ENCODE measurements at places on chromosomes 7 and 10.

DNA sequence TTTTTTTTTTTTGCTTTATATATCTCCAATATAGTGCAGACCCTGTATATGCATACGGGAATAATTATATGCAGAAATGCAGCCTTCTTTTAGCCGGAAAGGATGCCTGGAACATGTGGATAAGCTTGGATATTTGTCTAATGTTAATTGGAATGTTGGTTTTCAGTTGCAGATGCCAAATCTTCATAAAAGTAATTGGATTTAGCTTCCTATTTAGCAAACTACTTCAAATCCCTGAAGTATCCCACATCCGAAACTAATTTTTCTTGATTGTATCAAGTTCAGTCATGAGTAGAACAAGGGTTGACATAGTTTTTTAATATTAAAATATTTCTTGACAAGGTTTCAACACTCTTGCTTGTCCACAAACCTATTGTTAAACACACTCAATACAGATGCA lies 281.7 kb downstream of the BBS9 start:
- DNase-seq = no peak

DNA sequence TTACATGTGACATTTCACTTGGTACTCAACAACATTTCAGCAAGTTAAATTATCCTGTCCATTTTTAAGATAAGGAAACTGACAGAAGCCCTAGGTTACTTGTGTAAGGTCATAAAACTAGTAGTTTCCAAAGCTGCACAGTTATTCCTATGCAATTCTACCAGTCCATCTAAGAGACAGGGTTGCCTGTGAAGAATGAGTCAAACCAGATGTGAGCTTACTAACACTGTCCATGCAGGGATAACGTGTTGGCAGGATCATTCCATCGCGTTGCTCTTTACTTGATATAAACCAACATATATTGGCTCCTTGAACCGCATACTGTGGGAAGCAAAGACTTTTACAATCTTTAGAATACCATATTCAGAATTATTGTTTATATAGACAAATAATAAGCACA lies 280.9 kb upstream of the HGF start:
- DNase-seq = no peak

- no peak for DNase-seq
These were observed 182.0 kb downstream of the REEP3 start for GRCh38 chr10:63703113-63703670.

GRCh38 chr10:87921931-87922688 lies 58.7 kb downstream of the PTEN start:
- no peak for DNase-seq

DNA sequence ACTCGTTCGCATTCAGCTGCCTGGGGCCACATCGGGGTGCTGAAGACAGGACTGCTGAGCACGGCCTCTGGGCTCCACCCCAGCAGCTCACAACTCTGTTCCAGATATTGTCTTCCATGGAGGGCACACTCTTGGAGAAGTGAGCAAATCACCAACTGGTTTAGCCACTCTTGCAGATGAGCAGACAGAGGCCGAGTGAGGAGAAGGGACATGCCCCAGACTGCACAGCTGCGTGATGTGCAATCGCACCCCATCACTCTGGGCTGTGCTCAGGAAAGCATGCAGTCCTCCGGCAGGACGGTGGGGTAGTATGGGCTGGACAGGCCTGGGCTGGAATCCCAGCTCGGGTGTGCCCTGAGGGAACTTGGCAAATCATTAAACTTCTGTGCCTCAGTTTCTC lies 111.6 kb downstream of the FAM53B start:
- no peak for DNase-seq

GRCh38 chr7:154232700-154233099 lies 180.5 kb downstream of the DPP6 start:
- no peak for DNase-seq

GRCh38 chr10:16856567-16856966 lies 39.3 kb upstream of the RSU1 start:
- DNase-seq = no peak

DNA sequence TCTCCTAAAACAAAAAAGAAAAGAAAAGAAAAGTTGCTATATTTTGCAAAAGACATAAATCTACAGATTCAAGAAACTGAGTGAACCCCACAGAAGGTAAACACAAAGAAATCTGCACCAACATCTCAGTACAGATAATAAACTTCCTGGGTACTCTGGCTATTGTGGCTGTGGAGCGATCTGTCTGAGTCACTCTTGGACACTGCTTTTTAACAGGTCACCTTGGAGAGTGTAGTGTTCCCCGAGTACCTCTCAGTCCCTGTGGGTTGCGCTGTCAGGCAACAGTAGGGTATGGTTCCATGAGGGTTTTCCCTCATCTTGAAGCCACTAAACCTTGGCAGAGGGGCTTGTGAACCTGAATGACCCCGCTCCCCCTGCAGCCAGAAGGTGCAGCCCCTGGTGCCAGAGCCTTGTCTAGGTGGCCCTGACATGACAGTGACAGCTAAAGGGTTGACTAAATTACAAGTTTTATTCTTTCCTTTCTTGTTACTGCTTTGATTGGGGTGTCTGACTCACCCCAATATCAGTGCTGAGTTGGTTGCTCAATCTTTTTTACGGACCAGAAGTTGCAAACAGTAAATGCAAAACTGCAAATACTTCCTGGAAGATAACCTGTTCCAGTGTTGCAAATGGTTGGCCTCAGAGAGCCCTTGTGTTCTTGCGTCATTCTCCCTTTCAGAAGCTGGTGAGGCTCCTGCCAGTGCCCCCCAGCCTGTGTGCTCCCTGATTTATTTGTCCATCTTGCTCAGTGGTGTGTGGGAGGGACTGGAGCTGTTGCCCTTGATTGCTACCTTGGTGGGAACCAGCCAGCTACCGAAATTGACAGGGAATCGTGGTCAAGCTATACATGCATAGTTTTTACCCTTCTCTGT lies 30.6 kb downstream of the POR start:
- no peak for DNase-seq

DNA sequence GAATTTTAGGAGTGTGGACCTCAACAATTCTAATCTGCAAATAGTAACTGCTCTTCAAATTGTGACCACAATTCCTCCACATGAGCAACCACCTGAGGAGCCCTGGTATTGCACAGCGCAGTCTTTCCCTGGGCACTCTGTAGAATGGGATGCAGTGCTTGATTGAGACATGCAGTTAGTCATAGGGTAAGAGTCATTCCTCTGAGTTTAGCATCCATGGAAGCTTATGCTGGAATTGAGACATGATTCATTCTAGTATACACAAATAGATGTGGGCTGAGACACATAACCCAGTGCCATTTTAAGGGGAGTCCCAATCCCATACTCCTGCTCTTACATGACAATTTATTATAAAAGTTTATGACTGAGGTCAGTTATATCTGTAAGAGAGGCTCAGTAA lies 582.3 kb upstream of the CNTNAP2 start:
- DNase-seq = no peak

- no peak for DNase-seq
These were observed 39.8 kb downstream of the CFAP58 start for GRCh38 chr10:104393387-104393786.

DNA sequence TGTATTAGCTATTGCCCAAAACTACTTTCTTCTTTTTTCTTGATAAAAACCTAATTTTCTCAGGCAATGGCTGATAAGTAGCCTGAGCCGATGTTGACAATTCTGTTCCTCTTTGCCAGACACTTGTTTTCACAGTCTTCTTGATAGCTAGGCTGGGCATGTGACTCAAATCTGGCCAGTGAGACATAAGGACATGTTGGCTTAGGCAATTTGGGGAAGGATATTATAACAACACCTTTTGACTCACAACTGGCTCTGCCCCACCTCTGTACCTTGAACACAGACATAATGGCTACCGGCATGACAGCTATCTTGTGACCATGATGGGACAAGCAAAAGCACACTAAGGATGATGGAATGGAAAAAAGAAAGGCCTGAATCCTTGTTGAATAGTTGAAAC lies 72.9 kb upstream of the GPR22 start:
- DNase-seq = no peak

DNA sequence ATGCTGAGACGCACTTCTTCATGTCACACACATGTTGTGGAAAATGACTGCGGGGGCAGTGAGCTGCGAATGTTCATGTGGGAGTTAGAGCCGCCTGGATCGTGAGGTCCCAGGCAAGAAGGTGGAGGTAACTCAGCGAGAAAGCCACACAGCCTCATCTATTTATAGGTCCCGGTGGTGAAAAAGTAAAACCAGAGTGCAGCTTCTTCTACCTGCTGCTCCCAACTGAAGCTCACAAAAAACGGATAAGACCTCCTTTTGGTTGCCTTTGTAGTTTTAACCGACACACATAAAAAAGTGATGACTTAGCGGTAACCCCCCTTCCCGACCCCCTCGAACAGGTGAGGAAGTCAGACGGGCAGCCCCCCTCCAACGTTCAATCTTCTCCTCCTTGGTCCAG lies 276.9 kb downstream of the GATA3 start:
- DNase-seq = no peak

- DNase-seq = no peak
These were observed 5.4 kb upstream of the PRF1 start for GRCh38 chr10:70607936-70608335.

DNA sequence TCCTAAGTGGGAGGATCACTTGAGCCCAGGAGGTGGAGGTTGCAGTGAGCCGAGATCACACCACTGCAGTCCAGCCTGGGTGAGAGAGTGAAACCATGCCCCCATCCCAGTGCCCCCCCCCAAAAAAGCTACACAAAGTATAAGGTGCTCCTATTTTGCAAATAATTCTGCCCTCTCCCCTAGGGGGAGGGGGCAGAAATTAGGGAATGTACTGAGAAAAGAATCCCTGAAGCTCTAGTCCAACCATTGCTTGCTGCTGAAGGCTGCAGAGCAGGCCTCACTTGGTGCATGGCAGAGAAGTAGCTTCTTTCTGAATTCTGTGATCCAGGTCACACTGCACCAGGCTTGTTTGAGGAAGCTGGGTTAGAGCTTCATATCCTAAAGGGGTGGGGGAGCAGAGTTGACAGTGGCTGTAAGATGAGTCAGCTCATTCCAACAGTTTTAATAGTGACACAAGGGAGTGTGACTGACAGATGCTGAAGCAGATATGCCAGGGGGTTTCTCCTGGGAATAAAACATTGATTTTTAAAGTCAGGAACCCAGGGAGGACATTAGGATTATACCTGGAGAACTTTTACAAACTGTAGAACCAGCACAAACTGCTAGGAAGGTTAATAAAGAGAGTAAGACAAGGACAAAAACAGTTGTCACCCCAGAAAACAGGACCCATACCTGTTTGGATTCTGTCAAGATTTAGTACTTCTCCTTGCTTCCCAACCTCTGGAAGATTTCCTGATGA lies 32.8 kb upstream of the STRIP2 start:
- DNase-seq = peak; percentile 9

DNA sequence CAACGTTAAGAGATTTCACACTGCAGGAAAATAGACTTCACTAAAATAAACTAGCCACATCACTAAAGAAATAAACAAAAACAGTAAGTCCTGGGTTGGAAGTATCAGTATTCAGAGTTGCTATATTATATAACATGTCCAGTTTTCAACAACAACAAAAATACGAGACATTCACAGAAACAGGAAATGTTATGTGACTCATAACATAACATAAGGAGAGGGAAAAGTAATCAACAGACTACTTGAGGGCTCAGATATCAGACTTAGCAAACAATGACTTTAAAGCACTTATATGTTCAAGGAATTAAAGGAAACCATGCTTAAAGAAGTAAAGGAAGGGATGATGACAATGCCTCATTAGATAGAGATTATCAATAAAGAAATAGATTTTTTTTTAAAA lies 73.5 kb upstream of the MKLN1 start:
- no peak for DNase-seq

- DNase-seq = no peak
These were observed 587.7 kb downstream of the KCNMA1 start for GRCh38 chr10:77049896-77050295.

GRCh38 chr7:121484089-121484763 lies 88.1 kb upstream of the FAM3C start:
- DNase-seq = no peak

GRCh38 chr10:85916994-85917573 lies 449.5 kb downstream of the GRID1 start:
- DNase-seq = no peak

DNA sequence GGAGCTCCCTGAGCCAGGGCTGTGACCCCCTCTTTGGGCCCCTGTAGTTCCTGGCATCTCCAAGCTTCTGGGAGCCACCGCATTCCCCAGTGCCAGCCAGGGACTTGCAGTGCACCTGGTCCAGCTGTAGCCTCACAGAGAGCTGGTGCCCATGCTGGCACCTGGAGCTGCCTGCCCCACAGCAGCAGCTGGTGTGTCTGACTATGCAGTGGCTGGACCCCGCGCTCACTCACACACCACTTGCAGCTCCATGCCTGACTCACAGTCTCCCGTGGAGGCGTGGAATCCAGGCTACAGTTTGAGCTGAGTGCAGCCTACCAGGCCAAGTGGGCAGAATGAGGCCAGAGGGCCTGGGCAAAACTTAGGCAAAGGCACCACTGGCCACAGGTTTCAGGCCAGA lies 102.2 kb upstream of the NAMPT start:
- DNase-seq = no peak

DNA sequence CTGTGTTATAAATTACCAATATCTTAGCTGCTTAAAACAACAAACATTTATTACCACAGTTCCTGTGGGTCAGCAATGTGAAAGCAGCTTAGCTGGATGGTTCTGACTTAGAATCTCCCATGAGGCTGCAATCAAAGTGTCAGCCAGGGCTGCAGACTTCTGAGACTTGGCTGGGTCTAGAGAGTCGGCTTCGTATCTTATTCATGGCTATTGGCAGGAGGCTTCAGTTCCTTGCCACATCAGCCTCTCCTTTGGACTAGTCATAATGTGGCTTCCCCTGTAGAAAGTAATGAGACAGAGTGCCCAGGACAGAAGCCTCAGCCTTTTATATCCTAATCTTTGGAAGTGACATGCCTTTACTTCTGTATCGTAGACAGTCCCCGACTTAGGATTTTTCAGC lies 27.3 kb downstream of the RALA start:
- DNase-seq = no peak
